ENCODE measurements at places on chromosomes 11 and 22.

DNA sequence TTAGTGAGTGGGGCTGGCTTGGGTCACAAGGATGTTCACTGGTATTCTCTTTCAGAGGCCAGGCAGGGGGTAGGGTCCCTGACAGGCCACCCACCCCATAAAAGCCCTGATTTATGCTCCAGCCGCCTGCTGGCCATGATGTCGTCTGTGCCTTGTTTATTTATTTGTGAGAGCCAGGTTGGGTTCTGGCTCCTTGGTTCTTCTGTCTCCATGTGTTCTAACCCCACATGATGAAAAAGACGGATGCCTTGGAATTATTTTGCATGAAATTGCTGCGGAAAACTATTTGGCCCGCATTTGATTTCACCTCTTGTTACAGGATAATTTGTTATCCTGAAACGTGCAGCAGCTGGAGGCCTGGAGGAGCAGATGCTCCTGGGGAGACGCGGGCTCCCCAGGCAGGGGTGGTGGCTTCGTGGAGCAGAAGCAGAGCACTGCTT is 46.3 kb upstream of the WNT11 start:
- no peak for DNase-seq

DNA sequence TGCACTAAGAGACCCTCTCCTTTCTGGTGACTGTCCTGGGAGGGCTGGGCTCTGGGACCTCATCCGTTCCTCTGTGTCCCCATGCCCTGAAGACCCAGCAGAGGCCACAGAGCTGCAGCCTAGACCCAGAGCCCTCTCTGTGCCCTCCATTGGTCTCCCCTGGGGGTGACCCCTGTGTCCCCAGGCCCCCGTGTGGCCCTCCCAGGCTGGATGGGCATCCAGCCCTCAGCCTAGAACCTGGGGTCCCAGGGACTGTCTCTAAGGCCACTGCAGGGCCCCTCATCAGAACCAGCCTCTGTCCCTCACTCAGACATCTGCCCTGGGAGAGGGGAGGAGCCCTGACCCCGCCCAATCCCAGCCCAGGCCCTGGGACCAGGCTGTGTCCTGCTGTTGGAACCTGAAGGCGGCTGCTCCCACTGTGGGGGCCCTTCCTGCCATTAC is 5.7 kb downstream of the IGLL1 start:
- no peak for DNase-seq

DNA sequence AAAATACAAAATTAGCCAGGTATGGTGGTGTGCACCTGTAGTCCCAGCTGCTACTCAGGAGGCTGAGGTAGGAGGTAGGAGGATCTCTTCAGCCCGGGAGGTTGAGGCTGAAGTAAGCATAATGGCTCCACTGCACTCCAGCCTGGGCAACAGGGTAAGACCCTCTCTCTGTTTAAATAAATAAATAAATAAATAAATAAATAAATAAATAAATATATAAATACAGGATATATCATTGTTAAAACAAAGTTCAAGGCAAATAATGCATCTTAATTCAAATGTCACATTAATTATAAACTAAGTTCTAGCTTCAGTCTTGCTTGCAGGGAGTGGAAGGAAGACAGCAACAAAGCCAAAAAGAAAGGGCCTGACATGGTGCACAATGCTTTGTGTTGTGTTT is 44.5 kb upstream of the PANX1 start:
- no peak for DNase-seq

GRCh38 chr22:41517172-41518047 is 26.9 kb downstream of the POLR3H start:
- peak; percentile 68 for DNase-seq

GRCh38 chr11:110434952-110435779 is 5.4 kb downstream of the FDX1 start:
- DNase-seq = no peak

- DNase-seq = peak; percentile 11
Observed at GRCh38 chr11:65478388-65479183, 20.3 kb upstream of the MALAT1 start.

GRCh38 chr11:71138737-71139425 is 113.5 kb downstream of the SHANK2 start:
- no peak for DNase-seq

DNA sequence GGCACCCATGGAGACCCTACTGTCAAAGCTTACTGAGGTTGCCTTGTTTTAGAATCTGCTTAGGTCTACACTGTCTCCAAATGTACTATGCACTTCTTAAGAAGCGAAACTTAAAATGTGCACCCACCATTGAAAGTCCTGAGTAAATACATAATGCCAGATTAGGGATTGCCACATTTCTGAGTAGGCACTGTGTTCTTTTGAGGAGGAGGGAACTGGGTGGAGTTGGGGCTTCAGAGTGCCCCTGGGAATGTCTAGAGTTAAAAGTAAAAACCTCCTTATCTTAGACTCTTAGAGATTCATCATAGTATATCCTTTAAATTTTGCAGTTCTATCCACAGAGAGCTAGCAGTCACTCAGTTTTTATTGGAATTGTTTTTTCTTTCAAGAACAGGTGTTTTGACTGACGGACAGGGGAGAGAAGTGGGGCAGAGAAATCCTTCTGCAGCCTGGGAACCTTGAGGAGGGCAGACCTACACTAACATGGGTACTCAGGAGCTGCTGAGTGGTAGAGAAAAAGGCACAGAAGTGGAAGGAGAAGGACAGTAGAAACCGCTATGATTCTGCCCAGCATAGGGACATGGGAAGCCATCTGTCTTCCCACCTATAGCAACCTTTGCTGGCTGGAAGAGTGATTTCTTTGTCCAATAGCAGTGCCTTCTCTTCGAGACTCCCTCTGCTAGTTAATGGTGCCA is 33.4 kb upstream of the MICAL2 start:
- DNase-seq = no peak

DNA sequence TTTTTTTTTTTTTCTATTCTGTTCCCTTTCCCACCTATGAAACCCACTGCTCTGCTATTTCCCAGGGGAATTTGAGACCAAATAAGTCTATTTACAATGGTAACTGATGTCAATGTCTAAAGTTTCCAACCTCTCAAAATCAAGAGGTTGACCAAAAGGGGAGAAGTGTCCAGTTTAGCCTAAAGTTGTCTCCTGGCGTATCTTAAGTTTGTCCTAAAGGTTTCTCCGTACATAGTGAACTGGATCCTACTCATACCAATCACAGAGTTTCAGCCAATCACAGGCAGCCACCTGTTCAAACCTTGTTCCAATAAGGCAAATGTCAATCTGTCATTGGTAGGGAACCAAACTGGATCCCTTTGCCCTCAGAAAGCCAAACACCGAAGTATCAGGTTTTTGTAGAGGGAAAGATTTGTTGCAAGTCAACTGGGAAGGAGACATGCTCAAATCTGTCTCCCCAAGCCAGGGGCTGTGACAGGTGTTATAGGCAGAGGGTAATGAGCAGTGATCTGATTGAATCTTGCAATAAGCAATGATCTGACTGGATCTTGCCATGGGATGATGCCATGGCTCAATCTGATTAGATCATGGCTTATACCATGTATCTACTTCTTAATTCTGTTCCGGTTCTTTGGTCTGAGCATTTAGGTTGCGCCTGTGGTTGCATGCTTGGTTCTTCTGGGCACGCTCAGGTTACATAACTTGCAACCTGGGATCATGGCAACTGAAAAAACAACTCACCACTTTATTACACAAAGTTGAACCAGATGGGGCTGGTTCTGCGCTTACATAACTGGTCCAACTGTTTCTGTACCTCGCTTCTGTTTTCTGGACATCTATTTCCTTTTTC is 1.1 kb upstream of the VPS37C start:
- DNase-seq = no peak

GRCh38 chr11:82890936-82891335 is 9.3 kb downstream of the PRCP start:
- DNase-seq = no peak

- no peak for DNase-seq
Observed at GRCh38 chr11:63913866-63914830, 2.8 kb downstream of the RCOR2 start.

- DNase-seq = peak; percentile 12
Observed at GRCh38 chr22:48780597-48781277, 1046.9 kb downstream of the BRD1 start.

DNA sequence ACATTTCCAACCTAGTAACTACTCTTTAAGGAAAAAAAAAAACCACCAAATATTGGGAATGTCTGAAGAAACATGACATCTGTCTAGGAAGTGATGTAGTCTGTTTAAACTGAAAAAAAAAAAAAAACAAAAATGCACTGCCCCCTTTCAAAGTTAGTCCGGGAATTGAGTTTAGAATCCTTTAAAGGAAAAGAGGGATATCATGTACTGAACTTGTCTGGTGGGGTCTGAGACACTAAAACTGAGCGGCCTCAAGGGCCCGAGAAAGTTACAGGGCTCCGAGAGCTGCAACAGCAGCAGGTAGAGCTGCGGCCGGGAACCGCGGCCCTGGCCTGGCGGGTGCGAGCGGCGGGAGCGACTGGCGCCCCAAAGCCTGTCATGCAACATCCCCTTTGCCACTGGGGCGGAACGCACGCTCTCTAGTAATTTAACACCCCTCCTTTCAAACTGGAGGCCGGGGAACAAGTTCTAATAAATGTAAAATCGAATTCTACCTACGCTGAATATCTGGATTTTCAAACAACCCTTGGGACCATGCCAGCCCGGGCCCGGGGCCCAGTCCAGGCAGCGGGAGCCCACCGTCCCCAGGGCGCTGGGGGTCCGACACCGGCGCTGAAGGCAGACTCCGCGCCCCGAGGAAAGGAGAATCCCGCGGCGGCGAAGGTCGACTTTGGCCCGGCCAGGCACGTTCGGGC is 736 bp downstream of the RDX start:
- peak; percentile 81 for DNase-seq

GRCh38 chr11:1228101-1228821 is 5.4 kb downstream of the MUC5B start:
- DNase-seq = no peak

DNA sequence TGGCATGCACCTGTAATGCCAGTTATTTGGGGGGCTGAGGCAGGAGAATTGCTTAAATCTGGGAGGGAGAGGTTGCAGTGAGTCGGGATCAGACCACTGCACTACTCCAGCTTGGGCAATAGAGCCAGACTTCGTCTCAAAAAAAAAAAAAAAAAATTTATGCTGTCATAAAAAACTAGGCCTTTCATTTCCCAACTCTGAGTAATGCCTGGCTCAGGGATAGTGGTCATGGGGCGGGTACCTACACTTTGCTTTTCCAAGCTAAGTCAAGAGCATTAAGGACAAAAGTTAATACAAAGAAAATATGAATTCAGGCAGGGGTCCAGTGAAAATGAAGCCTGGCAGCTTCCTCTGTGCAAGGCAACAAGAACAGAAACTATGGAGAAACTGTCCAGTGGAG is 16.3 kb downstream of the CPSF7 start:
- DNase-seq = no peak

DNA sequence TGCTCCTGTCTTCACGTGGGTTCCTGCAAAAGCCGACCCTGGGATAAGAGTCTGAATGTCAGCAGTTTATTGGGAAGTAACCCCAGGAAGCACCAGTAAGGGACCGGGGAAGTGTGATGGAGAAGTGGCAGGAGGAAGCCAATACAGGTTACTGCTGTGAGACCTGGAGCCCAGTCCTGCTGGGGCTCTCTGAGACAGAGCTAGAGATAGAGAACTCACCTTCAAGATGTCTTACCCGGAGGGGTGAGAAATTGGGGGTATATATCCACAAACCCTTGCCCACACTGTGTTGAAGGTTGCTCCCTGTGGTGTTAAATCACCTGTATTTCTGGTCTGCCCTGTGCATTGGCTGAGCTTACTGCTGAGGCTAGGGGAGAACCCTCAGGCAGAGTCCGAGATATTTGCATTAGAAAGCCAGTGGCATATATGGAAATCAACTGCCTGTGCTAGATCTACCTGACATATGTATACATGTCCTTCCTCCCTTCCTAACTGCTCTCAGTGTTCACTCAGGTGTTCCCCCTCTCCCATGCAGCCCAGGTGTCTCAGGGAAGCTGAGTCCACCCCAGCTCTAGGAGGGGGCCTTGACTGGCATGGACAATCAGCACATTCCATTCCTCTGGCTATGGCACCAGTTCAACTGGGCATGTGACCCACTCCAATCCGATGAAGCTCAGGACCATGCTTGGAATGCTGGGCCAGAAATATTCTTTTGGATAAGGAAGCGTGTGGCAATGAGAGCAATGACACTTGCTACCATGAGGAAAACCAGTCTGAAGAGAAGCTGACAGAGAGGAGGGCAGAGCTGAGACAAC is 6.8 kb upstream of the MICAL2 start:
- DNase-seq = no peak

DNA sequence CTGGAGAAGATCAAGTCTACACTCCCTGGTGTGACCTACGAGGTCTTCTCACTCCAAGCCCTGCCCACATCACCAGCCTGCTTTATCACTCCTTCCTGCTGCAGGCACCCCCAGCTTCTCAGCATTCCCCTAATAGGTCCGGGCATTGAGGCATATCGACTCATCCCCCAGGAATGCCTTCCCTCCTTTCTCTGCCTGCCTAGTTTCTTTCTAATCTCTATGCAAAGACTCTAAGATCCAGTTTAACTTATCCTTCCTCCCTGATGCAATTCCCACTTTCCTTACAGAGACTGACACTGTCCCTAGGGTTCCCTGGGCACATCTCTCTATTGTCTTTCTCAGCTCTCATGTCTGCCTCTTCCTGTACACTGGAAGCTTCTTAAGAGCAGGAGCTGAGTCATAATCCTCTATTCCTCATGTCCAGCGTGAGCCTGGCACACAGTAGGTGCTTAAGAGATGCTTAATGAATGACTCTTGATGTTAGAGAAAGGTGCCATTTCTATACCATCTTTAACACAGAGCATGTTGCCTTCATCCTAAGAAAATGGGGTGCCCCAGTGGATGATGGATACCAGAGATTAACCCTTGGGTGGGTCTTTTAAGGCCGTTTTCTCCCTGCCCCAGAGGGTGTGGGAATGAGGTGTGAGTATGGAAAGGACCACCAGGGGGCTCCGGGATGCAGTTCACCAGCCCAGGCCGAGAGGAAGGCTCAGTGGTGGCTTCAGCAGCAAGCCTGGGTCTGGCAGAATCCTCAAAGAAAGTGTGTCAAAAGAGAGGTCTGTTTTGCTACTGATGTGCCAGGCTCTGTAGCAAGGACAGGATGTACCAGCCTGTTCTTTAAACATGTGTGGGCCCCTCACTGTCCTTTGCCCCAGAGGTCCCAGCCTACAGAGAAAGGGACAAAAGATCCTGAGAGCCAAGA is 34.7 kb downstream of the PARVA start:
- peak; percentile 38 for DNase-seq

GRCh38 chr11:14380947-14381561 is 22.1 kb upstream of the RRAS2 start:
- peak; percentile 64 for DNase-seq

GRCh38 chr22:20211997-20212753 is 55.9 kb downstream of the RTN4R start:
- no peak for DNase-seq

- DNase-seq = no peak
Observed at GRCh38 chr22:19420321-19420720, 11.2 kb downstream of the HIRA start.

GRCh38 chr22:44758344-44758973 is 6.1 kb downstream of the ARHGAP8 start:
- no peak for DNase-seq

DNA sequence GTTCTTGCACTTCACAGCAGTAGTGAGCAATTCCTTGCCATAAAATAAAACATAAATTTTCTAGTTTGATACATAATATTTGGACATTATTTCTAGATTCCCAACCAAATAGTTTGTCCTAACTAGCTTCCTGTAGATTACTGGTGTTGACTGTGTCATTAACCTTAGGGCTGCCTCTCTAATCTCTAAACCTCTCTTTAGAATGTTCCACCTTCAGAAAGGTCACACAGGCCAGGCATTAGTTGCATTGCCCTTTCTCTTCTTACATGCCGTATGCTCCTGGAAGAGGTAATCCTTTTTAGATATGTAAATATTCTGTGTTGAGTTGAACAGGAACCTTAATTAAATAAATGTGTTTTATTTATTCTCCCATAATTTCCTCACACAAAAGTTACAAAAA is 904.9 kb upstream of the CNTN5 start:
- DNase-seq = no peak
